ENCODE measurements at places on chromosomes 4 and X.

- H3K36me3 ChIP-seq = no peaks in the 10 kb centered on the region
- H3K27me3 ChIP-seq = peaks cover 6% of the 10 kb centered on the region
- H3K27ac ChIP-seq = no peak overlapping the region
- H3K4me1 ChIP-seq = peaks cover 4% of the 10 kb centered on the region
Observed at GRCh38 chr4:48912349-48912748, 5.8 kb upstream of the OCIAD2 start.

GRCh38 chr4:2793586-2794485, 951 bp downstream of the SH3BP2 start:
- H3K36me3 ChIP-seq = no peaks in the 10 kb centered on the region
- no peak overlapping the region for H3K27ac ChIP-seq
- peaks cover 18% of the 10 kb centered on the region for H3K27me3 ChIP-seq
- H3K4me1 ChIP-seq = peaks cover 6% of the 10 kb centered on the region
- DNase-seq = no peak

- no peaks in the 10 kb centered on the region for H3K27me3 ChIP-seq
- H3K4me1 ChIP-seq = peaks cover 2% of the 10 kb centered on the region
- no peaks in the 10 kb centered on the region for H3K36me3 ChIP-seq
- H3K27ac ChIP-seq = no peak overlapping the region
- H3K4me3 ChIP-seq = no peak overlapping the region
- no peak for DNase-seq
Observed at GRCh38 chr4:120691536-120691935, 231.0 kb downstream of the PRDM5 start.

- H3K36me3 ChIP-seq = no peaks in the 10 kb centered on the region
- no peak overlapping the region for H3K4me3 ChIP-seq
- no peak for DNase-seq
Observed at GRCh38 chrX:20664131-20664530, 397.4 kb upstream of the RPS6KA3 start.

DNA sequence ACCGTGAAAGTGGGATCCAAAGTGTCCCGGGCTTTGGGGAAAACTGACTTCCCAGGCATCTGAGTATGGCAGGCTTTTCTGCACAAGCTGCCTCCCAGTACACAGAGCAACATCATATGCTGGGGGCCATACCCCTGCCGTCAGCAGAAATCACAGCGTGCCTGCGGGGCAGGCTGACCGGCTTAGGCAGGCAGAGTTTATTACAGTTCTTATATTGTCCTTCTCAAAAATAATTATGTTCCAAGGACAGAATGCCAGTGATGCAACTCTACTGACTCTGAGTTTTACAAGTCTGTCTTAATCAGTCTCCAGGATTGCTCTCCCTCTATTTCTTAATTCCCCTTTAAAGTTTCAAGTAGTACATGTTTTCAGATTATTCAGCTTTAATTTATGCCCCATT, 37.0 kb downstream of the IL21 start:
- DNase-seq = no peak
- H3K4me1 ChIP-seq = peaks cover 12% of the 10 kb centered on the region
- no peak overlapping the region for H3K4me3 ChIP-seq
- H3K36me3 ChIP-seq = no peaks in the 10 kb centered on the region
- H3K27me3 ChIP-seq = no peaks in the 10 kb centered on the region

GRCh38 chr4:83266689-83267088, 17.9 kb downstream of the COQ2 start:
- H3K4me1 ChIP-seq = no peaks in the 10 kb centered on the region
- H3K27me3 ChIP-seq = no peaks in the 10 kb centered on the region
- H3K4me3 ChIP-seq = no peak overlapping the region

DNA sequence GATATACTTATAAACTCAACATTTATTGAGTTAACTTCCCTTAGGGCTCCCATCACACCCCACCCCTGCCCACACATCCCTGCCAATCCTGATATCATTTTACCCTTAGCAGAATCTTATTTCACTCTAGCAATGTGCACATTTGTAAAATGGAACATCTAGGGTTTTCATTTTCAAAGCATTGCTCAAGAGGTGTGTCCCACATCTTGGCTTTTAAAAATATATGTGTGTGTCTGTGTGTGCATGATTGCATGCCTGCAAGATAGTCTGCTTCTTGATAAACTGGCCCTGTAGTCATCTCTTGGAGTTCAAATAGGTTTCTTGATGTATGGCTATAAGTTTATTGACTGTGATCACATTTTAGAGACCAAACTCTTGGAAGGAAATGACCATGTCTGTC, 26.4 kb upstream of the EGF start:
- no peak overlapping the region for H3K27ac ChIP-seq
- DNase-seq = no peak
- H3K36me3 ChIP-seq = no peaks in the 10 kb centered on the region
- no peaks in the 10 kb centered on the region for H3K4me1 ChIP-seq

GRCh38 chrX:84259868-84260267, 71.9 kb upstream of the RPS6KA6 start:
- peaks cover 3% of the 10 kb centered on the region for H3K36me3 ChIP-seq
- no peak overlapping the region for H3K27ac ChIP-seq
- DNase-seq = no peak
- no peak overlapping the region for H3K4me3 ChIP-seq

DNA sequence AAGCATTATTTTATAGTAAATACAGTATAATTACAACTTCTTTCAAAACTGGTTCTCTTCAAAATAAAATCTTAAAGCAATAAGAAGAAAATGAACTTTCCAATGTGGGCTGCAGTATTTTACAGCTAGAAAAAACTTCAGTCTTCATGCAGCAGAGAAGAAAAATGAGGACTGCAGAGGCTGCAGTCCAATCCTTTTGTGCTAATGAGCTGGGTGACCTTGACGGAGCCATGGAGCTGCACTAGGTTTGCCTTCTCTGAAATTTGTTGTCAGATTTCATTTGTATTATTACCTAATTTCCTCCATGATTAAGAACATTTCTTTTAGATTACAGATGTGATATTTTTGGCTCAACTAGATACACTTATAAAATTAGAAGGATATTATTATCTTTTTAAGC, 245.2 kb upstream of the ADAMTS3 start:
- H3K4me3 ChIP-seq = no peak overlapping the region
- no peak for DNase-seq
- no peaks in the 10 kb centered on the region for H3K27me3 ChIP-seq
- H3K36me3 ChIP-seq = no peaks in the 10 kb centered on the region

DNA sequence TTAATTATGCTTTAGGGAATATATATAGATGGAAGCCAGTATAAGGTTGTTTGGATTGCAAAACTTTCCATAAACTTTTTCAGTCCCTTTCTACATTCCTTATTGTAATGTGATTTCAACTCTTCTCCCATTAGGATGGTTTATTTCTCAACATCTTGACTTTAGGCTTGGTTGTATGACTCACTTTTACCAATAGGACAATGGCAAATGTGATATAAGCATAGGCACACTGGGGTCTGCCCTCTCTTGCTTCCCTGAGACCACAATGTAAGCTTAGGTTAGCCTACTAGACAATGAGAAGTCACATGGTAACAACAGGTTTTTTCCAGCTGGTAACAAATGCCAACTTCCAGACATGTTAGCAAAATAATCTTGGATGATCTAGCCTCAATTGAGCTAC, 163.3 kb upstream of the RBPJ start:
- H3K27me3 ChIP-seq = no peaks in the 10 kb centered on the region
- no peak overlapping the region for H3K4me3 ChIP-seq
- H3K27ac ChIP-seq = no peak overlapping the region
- H3K4me1 ChIP-seq = peaks cover 15% of the 10 kb centered on the region
- no peaks in the 10 kb centered on the region for H3K36me3 ChIP-seq
- DNase-seq = no peak

GRCh38 chr4:139919004-139919403, 235.0 kb downstream of the MAML3 start:
- H3K27me3 ChIP-seq = no peaks in the 10 kb centered on the region
- peaks cover 62% of the 10 kb centered on the region for H3K4me1 ChIP-seq
- no peak overlapping the region for H3K4me3 ChIP-seq
- H3K36me3 ChIP-seq = no peaks in the 10 kb centered on the region

- no peak for DNase-seq
- H3K27ac ChIP-seq = no peak overlapping the region
- no peaks in the 10 kb centered on the region for H3K4me1 ChIP-seq
- H3K27me3 ChIP-seq = no peaks in the 10 kb centered on the region
- H3K4me3 ChIP-seq = no peak overlapping the region
Observed at GRCh38 chr4:105417624-105418023, 56.2 kb downstream of the PPA2 start.

DNA sequence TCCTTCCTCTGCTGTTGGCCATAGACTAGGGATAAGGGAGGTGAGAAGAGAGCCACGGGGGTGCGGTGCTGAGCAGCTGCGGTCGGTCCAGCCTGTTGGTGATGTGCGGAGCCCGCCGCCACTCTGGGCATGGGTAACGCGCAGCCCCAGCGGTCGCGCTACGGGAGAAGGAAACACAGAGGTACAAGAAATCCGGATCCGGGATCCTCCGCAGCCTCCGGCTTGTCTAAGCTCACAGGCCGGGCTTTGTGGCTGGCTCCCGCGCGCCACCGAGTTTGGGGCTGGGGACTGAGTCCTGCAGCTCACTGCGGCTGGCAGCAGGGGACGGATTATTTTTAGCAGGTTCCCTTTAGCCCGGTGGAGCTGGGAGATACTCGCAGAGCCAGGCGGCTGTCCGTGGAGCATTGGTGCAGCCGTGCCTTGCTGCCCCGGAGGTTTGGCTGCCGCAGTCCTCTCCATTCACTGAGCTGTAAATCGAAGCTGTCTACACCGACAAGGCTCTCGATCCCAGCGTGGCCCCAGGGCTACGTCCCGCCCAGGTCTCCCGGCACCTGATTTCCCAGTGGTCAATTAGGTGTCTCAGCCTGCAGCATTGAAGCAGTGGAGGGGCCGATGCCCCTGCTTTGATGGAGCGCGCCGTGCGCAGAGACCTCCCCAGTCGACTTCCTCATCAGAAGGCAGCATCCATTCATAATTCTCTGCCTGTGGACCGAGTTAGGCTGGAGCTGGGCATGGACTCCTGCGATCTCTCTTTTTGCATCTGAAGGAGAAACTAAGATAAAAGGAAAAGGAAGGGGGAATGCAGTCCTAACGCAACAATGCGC, 81.9 kb upstream of the SCML1 start:
- H3K27ac ChIP-seq = no peak overlapping the region
- peak; percentile 18 for DNase-seq
- H3K27me3 ChIP-seq = peaks cover 79% of the 10 kb centered on the region
- peak overlapping the region; percentile 88 for H3K4me3 ChIP-seq
- H3K4me1 ChIP-seq = peaks cover 16% of the 10 kb centered on the region
- no peaks in the 10 kb centered on the region for H3K36me3 ChIP-seq

GRCh38 chr4:93092765-93093164, 735.8 kb upstream of the ATOH1 start:
- no peaks in the 10 kb centered on the region for H3K27me3 ChIP-seq
- DNase-seq = no peak
- no peak overlapping the region for H3K4me3 ChIP-seq

DNA sequence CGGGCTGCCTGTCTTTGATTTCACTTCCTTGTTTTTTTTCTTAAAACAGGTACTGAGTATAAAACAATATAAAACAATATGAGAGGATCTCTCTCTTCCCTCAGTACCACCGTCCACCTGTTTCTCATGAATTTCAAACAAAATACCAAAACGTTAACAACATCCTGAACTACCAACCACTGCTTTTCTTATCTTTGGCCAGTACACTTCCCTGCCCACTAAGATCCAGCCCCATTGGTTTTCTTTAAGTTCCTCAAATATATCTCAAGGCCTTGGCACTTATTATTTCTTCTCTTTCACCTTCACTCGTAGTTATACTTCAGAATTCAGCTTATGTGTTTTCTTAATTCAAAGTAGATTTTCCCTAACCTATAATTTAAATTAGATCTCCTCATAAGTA, 370.2 kb upstream of the GRIA3 start:
- H3K36me3 ChIP-seq = no peaks in the 10 kb centered on the region
- H3K4me3 ChIP-seq = no peak overlapping the region
- no peaks in the 10 kb centered on the region for H3K4me1 ChIP-seq
- H3K27me3 ChIP-seq = no peaks in the 10 kb centered on the region

DNA sequence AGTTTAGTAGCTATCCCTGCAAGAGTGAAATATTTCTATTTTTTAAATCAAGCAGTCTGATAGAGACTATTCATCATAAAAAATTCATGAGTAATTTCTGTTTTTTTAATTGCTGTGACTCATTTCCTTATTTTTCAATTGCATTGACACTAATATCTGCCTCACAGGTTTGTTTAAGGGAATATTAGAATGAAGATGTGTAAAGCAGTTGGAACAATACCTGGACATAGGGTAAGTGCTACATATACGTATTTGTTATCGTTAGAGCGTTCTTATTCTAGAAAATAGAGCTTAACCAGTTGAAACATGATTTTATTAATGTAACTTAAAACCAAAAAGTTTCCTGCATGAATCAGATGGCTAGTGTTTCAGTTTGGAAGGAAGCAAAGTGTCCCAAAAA, 2211.3 kb downstream of the PCDH7 start:
- no peaks in the 10 kb centered on the region for H3K4me1 ChIP-seq
- no peak overlapping the region for H3K27ac ChIP-seq
- H3K4me3 ChIP-seq = no peak overlapping the region
- no peaks in the 10 kb centered on the region for H3K36me3 ChIP-seq
- no peak for DNase-seq
- H3K27me3 ChIP-seq = no peaks in the 10 kb centered on the region

DNA sequence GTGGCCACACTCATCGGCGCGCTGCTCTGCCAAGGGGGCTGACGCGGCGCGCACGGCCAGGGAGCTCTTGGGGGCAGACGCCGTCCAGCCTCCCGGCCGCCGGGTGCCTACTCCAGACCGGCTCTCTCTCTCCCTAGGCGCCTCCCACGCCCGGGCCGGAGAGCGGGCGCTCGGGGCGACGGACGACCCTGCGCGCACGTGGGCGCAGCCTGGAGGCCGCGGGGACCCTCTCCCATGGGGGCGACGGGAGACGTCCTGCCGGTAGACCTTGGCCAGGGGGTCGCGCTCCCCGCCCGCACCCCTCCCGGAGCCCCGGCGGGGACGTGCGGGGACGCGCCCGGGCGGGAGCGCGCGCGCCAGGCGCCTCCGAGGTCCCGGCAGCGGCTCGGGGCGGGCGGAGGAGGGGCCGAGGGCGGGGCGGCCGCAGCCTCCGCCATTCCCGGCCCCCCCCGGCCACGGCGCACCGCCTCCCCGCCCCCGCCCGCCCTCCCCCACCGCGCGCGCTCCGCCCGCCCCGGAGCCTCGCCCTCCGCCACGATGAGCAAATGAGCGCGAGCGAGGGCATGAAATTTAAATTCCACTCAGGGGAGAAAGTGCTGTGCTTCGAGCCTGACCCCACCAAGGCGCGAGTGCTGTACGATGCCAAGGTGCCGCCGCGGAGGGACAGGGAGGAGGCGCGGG, at the start of gene MSL3:
Gene MSL3 (plus strand): TSS at position 519 of the 681 bp plus-strand sequence. CDS start 27 bp downstream, at position 546.
- H3K27ac ChIP-seq = peak within 1 kb of the TSS; percentile 65
- peaks cover 12% of the 10 kb centered on the region for H3K27me3 ChIP-seq
- peak within 1 kb of the TSS; percentile 98 for H3K4me3 ChIP-seq
- DNase-seq = peak; percentile 39
- peaks cover 5% of the 10 kb centered on the region for H3K36me3 ChIP-seq

- no peaks in the 10 kb centered on the region for H3K27me3 ChIP-seq
- H3K4me3 ChIP-seq = peak overlapping the region; percentile 88
- H3K4me1 ChIP-seq = peaks cover 5% of the 10 kb centered on the region
- H3K36me3 ChIP-seq = peaks cover 3% of the 10 kb centered on the region
- no peak overlapping the region for H3K27ac ChIP-seq
- no peak for DNase-seq
Observed at GRCh38 chrX:154459832-154460231, 1.8 kb downstream of the PLXNA3 start.

- DNase-seq = no peak
- H3K27me3 ChIP-seq = no peaks in the 10 kb centered on the region
- H3K27ac ChIP-seq = no peak overlapping the region
- no peak overlapping the region for H3K4me3 ChIP-seq
- H3K4me1 ChIP-seq = peaks cover 19% of the 10 kb centered on the region
Observed at GRCh38 chr4:173018446-173018845, 150.2 kb upstream of the GALNT7 start.

Data from neural crest cell (in vitro differentiated cells).